Kidney (tissue), 22 donors: ENCODE measurements at places on chromosomes 1 and 21.

GRCh38 chr1:112464501-112464900, 44.3 kb upstream of the WNT2B start:
- DNase-seq, result no peak
- H3K36me3 ChIP-seq, result no peaks in the 10 kb centered on the region

DNA sequence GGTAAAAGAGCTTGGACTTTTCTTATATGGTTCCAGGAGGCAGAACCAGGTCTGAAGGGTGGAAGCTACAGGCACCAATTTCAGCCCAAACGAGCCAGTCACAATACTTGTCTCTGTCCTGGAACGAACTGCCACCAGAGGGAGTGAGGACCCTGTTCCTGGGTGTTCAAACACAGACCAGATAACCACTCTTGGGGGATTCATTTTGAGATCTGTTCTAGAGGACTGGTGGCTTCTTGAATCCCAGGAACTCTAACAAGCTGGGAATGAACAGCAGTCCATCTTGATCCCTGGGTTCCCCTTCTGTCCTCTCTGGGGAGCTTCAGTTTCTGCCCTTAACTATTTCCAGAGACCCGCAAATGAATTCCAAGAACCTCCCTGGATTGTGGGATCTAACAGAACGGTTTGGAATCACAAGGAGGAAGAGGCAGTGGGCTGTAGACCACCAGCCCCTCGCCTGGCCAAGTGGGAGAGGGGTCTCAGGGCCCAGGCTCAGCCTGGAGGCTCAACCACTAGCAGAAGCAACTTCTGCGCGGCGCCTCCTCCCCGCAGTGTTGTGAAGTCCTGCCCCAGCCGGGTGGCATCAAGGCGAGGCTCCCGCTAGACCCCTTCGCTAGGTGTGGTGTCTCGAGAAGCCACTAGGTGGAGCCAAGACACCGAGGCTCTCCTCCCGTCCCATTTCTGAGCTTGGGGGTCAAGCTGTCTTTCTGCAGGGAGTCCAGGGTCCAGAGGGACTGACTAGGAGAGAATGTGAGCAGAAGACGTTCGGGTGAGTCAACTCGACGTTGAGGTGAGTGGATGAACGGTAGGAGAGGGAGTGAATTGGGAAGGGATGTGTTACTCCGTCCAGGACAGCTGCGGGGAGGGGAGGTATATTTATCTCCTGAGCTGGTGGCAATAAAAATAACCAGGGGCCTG, 12.1 kb upstream of the NES start:
- H3K27me3 ChIP-seq, result no peaks in the 10 kb centered on the region
- H3K27ac ChIP-seq, result no peak overlapping the region
- peak overlapping the region; percentile 4 for H3K4me3 ChIP-seq
- no peaks in the 10 kb centered on the region for H3K36me3 ChIP-seq

- H3K4me3 ChIP-seq, result no peak overlapping the region
- H3K27me3 ChIP-seq, result no peaks in the 10 kb centered on the region
- no peak for DNase-seq
- H3K4me1 ChIP-seq, result no peaks in the 10 kb centered on the region
- no peaks in the 10 kb centered on the region for H3K36me3 ChIP-seq
These were observed 7.2 kb downstream of the TRIT1 start for GRCh38 chr1:39876144-39876543.

GRCh38 chr1:109078317-109078716, 2.5 kb upstream of the TAF13 start:
- H3K4me1 ChIP-seq, result peaks cover 2% of the 10 kb centered on the region
- H3K27me3 ChIP-seq, result no peaks in the 10 kb centered on the region
- H3K4me3 ChIP-seq, result no peak overlapping the region
- no peak overlapping the region for H3K27ac ChIP-seq
- no peaks in the 10 kb centered on the region for H3K36me3 ChIP-seq

DNA sequence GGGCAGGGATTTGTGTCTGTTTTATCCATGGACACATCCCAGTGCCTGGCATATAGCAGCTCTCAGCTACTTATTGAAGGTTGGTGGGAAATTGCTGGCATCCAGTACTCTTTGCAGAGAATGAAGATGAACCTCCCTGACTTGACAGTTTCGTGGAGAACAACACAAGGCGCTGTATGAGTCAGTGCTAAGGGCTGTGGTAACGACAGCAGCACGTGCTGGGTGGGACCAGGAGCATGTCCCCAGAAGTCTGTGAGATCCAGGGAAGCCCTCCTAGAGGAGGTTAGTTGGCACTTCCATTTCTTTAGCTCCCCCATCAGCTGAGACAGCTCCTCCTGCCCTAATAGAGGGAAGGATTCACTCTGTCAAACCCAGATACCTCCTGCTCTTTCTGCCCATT, 25.9 kb upstream of the IL19 start:
- H3K4me3 ChIP-seq, result no peak overlapping the region
- H3K27ac ChIP-seq, result no peak overlapping the region
- no peak for DNase-seq
- no peaks in the 10 kb centered on the region for H3K27me3 ChIP-seq
- peaks cover 3% of the 10 kb centered on the region for H3K4me1 ChIP-seq

GRCh38 chr21:29018540-29018939, 609 bp downstream of the RWDD2B start:
- peaks cover 14% of the 10 kb centered on the region for H3K4me1 ChIP-seq
- peak overlapping the region; percentile 95 for H3K4me3 ChIP-seq
- H3K36me3 ChIP-seq, result no peaks in the 10 kb centered on the region
- no peaks in the 10 kb centered on the region for H3K27me3 ChIP-seq
- no peak overlapping the region for H3K27ac ChIP-seq

GRCh38 chr1:235782601-235783000, 84.1 kb downstream of the LYST start:
- no peak overlapping the region for H3K27ac ChIP-seq
- H3K27me3 ChIP-seq, result no peaks in the 10 kb centered on the region
- no peaks in the 10 kb centered on the region for H3K36me3 ChIP-seq
- no peak for DNase-seq

GRCh38 chr1:198700396-198700795, 61.6 kb downstream of the PTPRC start:
- H3K4me1 ChIP-seq, result no peaks in the 10 kb centered on the region
- no peaks in the 10 kb centered on the region for H3K27me3 ChIP-seq
- DNase-seq, result no peak
- no peak overlapping the region for H3K27ac ChIP-seq
- H3K36me3 ChIP-seq, result no peaks in the 10 kb centered on the region
- H3K4me3 ChIP-seq, result no peak overlapping the region

GRCh38 chr1:168031198-168031597, 94.3 kb upstream of the MPC2 start:
- no peaks in the 10 kb centered on the region for H3K27me3 ChIP-seq
- no peak overlapping the region for H3K27ac ChIP-seq
- no peaks in the 10 kb centered on the region for H3K36me3 ChIP-seq
- no peak for DNase-seq

GRCh38 chr1:119542492-119542946, 35.5 kb downstream of the HSD3B1 start:
- H3K36me3 ChIP-seq, result no peaks in the 10 kb centered on the region
- no peaks in the 10 kb centered on the region for H3K4me1 ChIP-seq
- H3K27ac ChIP-seq, result no peak overlapping the region
- no peaks in the 10 kb centered on the region for H3K27me3 ChIP-seq
- no peak for DNase-seq

DNA sequence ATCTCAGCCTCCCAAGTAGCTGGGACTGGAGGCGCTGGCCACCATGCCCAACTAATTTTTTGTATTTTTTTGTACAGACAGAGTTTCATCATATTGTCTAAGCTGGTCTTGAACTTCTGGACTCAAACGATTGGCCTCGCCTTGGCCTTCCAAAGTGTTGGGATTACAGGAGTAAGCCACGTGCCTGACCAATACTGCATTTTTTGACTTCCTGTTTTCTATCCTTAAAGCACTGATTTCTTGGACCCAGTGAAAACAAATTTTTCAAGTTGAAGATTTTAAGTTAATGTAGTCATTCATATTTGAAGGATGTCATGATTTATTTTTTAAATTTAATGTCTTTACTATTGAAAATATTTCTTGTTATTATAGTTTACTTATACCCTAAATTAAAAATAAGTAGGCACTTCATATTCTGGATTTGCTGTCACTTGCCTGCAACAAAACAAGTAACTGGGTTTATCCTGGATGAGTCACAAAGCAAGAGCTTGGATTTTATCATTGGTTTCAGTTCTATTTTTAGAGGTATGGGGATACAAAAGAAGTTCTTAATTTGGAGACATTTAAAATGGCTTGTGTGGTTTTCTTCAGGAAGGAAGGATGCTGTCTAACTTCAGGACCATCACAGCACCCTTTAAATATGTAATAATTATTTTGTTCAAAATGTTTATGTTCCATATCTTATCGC, 2.2 kb upstream of the VPS45 start:
- H3K36me3 ChIP-seq, result no peaks in the 10 kb centered on the region
- no peak overlapping the region for H3K4me3 ChIP-seq
- H3K4me1 ChIP-seq, result peaks cover 3% of the 10 kb centered on the region

GRCh38 chr1:175173531-175173930, 19.0 kb downstream of the KIAA0040 start:
- H3K4me3 ChIP-seq, result no peak overlapping the region
- no peak overlapping the region for H3K27ac ChIP-seq
- peaks cover 2% of the 10 kb centered on the region for H3K4me1 ChIP-seq
- peaks cover 4% of the 10 kb centered on the region for H3K36me3 ChIP-seq

DNA sequence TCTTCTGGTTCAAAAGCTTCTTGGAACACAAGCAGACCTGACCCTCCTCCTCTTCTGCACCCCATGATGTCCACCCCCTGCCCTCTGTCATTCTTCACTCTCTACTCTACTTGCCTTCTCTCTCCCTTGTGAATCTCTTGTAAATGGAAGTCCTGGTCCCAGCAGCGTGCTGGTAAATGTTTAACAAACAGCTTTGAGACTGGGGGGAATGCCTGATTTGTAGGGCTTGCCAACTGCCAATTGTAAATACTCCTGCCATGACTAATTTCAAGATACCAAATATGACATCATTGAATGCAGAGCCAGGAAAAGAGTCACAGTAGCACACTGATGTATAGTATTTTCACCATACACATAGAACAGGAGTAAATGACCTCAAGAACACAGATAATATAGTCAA, 40.9 kb upstream of the LRRN2 start:
- no peaks in the 10 kb centered on the region for H3K27me3 ChIP-seq
- no peaks in the 10 kb centered on the region for H3K4me1 ChIP-seq
- no peak overlapping the region for H3K27ac ChIP-seq
- no peaks in the 10 kb centered on the region for H3K36me3 ChIP-seq
- no peak overlapping the region for H3K4me3 ChIP-seq
- DNase-seq, result no peak

DNA sequence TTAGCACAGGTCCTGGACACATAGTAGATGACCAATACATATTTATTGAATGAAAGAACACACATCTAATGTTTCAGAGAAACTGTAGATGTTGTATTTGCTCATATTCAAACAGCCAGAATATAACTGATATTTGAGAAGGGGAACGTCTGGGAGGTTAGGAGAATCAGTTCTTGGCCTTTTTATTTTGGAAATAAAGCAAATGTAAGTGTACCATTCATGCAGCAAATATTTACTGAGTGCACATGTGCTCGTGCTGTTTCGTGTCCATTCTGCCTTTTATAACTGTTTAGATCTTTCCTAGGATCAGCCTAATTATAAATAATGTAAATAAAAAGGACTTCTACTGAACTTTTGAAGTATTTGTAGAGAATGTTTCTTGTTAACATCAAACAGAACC, 103.8 kb downstream of the GREM2 start:
- no peak overlapping the region for H3K4me3 ChIP-seq
- H3K36me3 ChIP-seq, result no peaks in the 10 kb centered on the region
- H3K4me1 ChIP-seq, result no peaks in the 10 kb centered on the region
- DNase-seq, result no peak
- no peak overlapping the region for H3K27ac ChIP-seq
- H3K27me3 ChIP-seq, result no peaks in the 10 kb centered on the region

- DNase-seq, result no peak
- no peak overlapping the region for H3K4me3 ChIP-seq
- H3K36me3 ChIP-seq, result no peaks in the 10 kb centered on the region
- peaks cover 44% of the 10 kb centered on the region for H3K27me3 ChIP-seq
- no peaks in the 10 kb centered on the region for H3K4me1 ChIP-seq
These were observed 24.0 kb downstream of the PAX7 start for GRCh38 chr1:18654599-18654998.

GRCh38 chr21:26124896-26125295, 45.7 kb downstream of the APP start:
- H3K36me3 ChIP-seq, result no peaks in the 10 kb centered on the region
- H3K27ac ChIP-seq, result peak overlapping the region; percentile 11
- peaks cover 36% of the 10 kb centered on the region for H3K4me1 ChIP-seq
- H3K4me3 ChIP-seq, result no peak overlapping the region

DNA sequence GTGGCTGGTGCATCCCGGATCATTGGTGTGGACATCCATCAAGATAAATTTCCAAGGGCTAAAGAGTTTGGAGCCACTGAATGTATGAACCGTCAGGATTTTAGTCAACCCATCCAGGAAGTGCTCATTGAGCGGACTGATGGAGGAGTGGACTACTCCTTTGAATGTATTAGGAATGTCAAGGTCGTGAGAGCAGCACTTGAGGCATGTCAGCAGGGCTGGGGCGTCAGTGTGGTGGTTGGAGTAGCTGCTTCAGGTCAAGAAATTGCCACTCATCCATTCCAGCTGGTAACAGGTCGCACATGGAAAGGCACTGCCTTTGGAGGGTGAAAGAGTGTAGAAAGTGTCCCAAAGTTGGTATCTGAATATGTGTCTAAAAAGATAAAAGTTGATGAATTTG, 79.1 kb downstream of the FMN2 start:
- no peaks in the 10 kb centered on the region for H3K4me1 ChIP-seq
- DNase-seq, result no peak
- no peak overlapping the region for H3K27ac ChIP-seq
- H3K36me3 ChIP-seq, result no peaks in the 10 kb centered on the region
- no peak overlapping the region for H3K4me3 ChIP-seq

DNA sequence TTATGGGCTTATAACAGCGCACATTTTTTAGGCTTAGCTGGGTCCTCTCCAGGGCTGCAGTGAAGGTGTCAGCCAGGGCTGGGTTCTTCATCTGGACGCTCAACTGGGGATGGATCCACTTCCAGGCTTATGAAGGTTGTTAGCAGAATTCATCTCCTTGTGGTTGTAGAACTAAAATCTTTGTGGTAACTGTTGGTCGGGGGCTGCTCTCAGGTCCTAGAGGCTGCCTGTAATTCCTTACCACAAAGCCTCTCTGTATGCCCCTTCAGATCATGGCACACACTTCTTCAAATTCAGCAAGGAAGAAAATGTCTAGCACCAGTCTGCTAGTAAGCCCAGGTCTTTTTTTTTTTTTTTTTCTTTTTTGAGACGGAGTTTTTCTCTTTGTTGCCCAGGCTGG, 40.9 kb upstream of the EPS8L3 start:
- no peaks in the 10 kb centered on the region for H3K4me1 ChIP-seq
- no peaks in the 10 kb centered on the region for H3K36me3 ChIP-seq
- H3K27ac ChIP-seq, result no peak overlapping the region
